ENCODE measurements at places on chromosomes 6 and 20. TPM values are rescaled to one million over a fixed set of nuclear protein-coding genes. Genes with fewer than 3 reads are reported as not detected.

The TMC2 gene
- total RNA-seq, result 0.09 TPM

The CD40 gene
- total RNA-seq, result 0.95 TPM

The TGM3 gene
- total RNA-seq, result 0.09 TPM

The HLA-DOA gene
- total RNA-seq, result under 0.01 TPM

The OR12D3 gene
- not detected for total RNA-seq

The THEMIS gene
- not detected for total RNA-seq

The SLC22A7 gene
- total RNA-seq, result not detected

The JAG1 gene
- total RNA-seq, result 53.3 TPM

The SYNDIG1 gene
- not detected for total RNA-seq

The LY6G6D gene
- not detected for total RNA-seq

The CCM2L gene
- not detected for total RNA-seq

The BMP6 gene
- 0.77 TPM for total RNA-seq

The RIPPLY2 gene
- not detected for total RNA-seq

The ENPP5 gene
- under 0.01 TPM for total RNA-seq

The MYB gene
- total RNA-seq, result 0.17 TPM
